Activated CD4-positive, alpha-beta T cell treated with anti-CD3 and anti-CD28 coated beads for 24 hours (primary cell): ENCODE measurements at places on chromosomes 2 and 18.

- no peak for DNase-seq
Measured at GRCh38 chr18:45399643-45400042, 215.6 kb upstream of the SLC14A2 start.

DNA sequence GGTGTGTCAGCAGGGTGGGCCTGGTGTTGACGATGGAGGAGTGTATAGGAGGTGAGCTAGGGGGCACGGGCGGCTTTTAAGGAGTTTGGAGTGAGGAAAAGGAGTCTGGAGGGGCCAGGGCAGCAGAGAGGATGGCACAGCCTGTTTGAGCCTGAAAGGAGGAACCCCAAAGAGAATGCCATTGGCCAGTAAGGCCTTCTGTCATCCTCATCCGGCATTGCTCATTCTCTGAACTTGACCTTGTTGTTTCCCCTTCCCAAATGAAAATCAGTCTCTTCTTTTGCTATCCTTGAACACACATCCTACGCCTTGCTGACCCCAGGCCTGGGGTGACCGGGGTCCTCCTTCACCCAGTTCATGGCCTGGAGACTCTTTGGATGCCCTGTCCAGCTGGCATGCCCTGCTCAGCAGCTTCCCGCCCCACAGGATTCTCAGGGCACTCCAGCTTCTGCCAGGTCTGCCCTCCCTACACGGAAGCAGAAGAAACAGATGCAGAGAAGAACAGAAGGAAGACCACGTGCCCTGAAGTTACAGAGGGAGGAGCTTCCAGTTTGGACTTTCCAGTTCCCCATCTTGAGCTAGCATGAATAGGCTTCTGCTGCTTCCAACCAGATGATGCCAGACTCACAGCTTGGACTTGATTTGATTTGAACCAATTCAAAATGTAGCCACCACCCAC lies 20.5 kb upstream of the KIF3C start:
- DNase-seq, result no peak

DNA sequence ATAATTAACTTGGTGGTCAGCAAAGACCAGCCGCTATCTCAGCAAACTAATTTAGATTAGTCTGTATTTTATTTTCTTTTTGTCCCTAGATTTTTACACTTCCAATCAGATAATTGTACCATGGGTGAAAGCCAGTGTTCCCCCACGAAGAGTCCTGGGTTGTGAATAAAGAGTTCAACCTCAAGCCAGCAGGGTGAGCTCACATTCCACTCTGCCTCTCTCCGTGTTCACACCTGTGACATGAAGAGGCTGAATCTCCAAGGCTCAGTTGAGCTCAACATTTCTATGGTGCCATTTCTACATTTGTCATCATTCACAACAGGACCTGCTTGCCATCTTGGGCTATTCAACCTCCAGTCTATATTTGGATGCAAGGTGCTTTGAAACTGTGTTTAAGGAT lies 771.5 kb downstream of the GALR1 start:
- DNase-seq, result no peak

DNA sequence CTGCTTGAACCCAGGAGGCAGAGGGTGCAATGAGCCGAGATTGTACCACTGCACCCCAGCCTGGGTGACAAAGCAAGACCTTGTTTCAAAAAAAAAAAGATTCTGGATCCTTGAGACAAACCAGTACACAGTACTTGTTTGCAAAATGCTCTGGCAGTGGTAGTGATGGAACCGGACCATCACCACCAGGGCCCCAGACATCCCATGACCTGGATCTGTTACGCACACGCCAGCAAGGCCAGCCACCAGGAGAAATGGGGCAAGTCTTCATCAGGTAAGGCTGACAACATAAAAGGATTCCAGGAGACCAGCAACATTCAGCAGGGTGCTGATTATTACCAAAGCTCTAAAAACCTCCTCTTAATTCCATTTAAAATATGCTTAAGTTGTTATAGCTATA lies 35.5 kb downstream of the TBC1D8 start:
- no peak for DNase-seq

DNA sequence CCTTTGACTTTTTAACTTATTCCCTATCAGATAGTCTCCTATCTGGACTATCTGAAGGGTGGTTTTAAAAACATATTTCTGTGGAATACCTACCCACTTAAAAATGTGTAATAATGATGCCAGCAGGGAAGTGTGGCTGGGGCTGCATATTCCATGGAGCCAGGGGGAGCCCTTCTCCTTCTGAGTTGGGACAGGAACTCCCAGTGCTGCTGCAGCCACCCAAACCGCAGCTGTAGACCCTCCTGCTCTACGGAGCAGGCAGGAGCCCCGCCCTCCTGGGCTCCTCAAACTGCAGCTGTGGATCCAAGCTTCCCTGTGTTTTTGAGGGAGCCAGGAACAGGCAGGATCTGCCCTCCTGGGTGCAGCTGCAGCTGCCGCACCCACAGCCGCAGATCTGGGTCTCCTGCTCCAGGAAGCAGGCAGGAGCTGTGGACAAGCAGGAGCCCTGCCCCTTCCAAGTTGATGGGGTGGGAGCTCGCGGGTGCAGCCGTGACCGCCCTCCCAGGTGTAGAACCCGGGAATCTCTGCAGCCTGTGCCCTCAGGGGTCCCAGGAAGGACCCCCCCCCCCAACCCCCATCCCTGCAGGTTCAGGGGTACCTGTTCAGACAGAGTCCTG lies 57.8 kb downstream of the PDK1 start:
- DNase-seq, result no peak

DNA sequence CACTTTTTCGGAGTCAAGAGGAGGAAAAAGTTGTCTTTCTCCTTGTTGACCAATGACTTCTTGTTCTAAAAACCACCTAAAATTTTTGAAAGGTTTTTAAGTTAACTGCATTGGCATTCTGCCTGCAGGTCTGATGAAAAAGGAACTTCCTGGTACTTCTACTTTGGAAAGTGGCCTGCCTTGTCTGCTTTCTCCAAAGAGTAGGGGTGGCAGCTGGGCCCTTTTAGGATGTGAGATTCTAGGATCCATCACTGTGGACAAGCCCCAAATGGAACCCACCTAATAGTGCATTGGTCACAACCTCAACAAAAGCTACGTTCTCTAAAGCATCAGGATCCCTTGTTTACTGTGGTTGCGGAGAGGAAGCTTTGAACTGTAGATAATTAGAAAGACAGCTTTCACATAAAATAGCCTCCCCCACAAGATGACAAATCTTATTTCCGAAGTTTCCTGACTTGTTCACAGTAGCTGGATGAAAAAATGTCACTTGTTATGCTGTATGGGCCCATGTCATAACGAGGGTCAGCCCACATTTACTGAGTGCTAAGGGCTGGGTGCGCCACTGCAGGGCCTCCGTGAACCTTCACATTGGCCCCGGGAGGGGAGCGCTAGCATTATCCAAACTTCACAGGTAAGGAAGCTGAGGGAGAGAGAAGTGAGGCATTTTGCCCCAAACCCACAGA lies 17.4 kb downstream of the ASPRV1 start:
- DNase-seq, result no peak

- DNase-seq, result no peak
Measured at GRCh38 chr2:149122516-149122915, 84.0 kb downstream of the LYPD6B start.

DNA sequence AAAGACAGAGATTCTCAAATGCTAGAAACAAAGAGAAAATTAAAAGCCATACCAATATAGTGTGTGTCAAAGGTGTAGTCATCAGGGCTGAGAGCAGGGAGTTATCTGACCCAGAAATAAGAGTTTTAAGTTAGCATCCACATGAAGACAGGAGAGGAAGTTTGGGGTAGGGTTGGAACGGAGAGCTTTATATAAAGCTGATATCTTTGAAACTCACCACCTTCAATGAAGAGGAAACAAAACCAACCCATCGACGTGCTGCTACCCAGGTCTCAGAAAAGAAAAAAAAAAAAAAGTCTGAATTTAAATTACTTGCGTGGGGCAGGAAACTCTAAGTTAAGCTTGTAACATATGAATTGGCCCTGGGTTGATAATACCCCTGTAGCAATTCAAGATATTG lies 42.4 kb downstream of the ARL4C start:
- DNase-seq, result no peak

GRCh38 chr2:105768961-105769452 lies 24.3 kb downstream of the NCK2 start:
- no peak for DNase-seq

GRCh38 chr18:62839874-62840713 lies 124.8 kb downstream of the PHLPP1 start:
- no peak for DNase-seq

DNA sequence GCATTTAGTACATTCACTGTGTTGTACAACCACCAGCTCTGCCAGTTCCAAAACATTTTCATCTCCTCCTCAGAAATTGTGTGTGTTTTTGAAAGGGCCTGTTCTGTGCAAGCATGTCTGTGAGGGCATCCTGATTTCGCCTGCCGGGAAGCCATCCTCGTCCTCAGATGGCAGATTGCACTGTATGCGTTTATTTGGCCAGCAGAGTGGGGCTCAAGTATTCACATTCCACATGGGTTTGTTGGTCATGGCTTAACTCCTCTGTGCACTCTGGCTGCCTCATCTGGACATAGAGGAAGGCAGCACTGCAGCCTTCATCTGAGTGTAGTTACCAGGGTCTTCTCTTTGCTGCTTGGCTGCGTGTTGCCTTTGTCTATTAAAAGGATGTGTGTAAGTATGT lies 85.0 kb downstream of the TMEM247 start:
- DNase-seq, result no peak

- no peak for DNase-seq
Measured at GRCh38 chr2:196851088-196851487, 41.9 kb upstream of the C2orf66 start.

- DNase-seq, result no peak
Measured at GRCh38 chr2:118925981-118926380, 16.0 kb upstream of the MARCO start.

GRCh38 chr2:70626254-70626990 lies 72.8 kb upstream of the TGFA start:
- no peak for DNase-seq

DNA sequence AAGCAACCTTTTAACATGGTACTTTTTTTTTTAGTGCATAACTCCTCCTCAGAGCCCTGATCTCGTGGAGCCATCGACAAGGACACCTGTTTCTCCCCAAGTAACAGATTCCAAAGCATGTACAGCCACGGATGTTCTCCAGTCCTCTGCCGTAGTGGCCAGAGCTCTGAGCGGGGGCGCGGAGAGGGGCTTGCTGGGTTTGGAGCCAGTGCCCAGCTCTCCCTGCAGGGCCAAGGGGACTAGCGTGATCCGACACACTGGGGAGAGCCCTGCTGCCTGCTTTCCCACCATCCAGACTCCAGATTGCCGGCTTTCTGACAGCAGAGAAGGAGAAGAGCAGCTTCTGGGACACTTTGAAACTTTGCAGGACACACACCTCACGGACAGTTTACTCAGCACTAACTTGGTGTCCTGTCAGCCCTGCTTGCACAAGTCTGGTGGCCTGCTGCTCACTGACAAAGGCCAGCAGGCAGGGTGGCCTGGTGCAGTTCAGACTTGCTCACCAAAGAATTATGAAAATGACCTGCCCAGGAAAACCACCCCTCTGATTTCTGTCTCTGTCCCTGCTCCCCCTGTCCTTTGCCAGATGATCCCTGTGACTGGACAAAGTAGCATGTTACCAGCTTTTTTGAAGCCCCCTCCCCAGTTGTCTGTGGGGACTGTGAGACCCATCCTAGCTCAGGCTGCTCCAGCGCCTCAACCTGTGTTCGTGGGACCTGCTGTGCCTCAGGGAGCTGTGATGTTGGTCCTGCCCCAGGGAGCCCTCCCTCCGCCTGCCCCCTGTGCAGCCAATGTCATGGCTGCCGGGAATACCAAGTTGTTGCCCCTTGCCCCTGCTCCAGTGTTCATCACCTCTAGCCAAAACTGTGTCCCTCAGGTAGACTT lies 4.5 kb downstream of the KLF11 start:
- no peak for DNase-seq

- DNase-seq, result no peak
Measured at GRCh38 chr18:61057443-61057842, 275.8 kb upstream of the CDH20 start.

DNA sequence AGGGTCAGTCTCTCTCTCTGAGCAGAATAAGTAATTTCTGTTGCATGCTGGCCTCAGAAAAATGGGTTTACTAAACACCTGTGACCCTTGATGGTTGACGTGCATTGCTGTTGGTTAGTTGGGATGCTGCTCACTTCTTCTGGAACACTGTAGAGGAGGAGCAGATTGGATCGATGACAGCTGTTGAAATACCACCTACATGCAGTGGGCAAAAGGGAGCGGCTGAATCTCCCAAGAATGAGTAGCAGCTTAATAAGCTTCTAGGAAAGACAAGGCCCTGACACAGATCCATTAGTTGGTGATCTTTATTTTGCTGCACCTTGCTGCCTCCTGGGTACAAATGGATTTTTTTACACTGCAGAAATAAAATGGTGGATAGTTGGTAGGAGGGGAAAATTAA lies 43.2 kb downstream of the KDM3A start:
- no peak for DNase-seq

- DNase-seq, result no peak
Measured at GRCh38 chr2:13714466-13714865, 918.1 kb upstream of the LRATD1 start.

DNA sequence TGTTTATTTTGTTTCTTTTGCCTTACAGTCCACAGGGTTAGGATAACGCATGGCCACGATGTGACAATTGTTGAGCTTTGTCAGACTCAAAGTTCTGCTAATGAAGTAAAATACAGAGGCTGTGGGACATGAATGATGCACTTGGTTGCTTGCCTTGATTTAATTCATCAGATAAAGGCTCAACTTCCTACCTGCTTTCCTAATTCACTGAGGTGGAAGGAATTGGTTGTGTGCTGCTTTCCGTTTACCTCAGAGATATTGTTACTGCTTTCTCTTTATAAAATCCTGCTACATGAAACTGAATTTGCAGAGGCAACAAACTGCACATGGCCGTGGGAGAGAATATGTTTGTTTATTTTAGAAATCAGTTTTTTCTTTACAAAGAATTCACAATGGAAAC lies 6.6 kb downstream of the RIT2 start:
- no peak for DNase-seq
